ENCODE measurements at places on chromosomes 5 and 9.

- peak; percentile 9 for DNase-seq
Measured at GRCh38 chr5:132259069-132259851, 1.8 kb downstream of the PDLIM4 start.

DNA sequence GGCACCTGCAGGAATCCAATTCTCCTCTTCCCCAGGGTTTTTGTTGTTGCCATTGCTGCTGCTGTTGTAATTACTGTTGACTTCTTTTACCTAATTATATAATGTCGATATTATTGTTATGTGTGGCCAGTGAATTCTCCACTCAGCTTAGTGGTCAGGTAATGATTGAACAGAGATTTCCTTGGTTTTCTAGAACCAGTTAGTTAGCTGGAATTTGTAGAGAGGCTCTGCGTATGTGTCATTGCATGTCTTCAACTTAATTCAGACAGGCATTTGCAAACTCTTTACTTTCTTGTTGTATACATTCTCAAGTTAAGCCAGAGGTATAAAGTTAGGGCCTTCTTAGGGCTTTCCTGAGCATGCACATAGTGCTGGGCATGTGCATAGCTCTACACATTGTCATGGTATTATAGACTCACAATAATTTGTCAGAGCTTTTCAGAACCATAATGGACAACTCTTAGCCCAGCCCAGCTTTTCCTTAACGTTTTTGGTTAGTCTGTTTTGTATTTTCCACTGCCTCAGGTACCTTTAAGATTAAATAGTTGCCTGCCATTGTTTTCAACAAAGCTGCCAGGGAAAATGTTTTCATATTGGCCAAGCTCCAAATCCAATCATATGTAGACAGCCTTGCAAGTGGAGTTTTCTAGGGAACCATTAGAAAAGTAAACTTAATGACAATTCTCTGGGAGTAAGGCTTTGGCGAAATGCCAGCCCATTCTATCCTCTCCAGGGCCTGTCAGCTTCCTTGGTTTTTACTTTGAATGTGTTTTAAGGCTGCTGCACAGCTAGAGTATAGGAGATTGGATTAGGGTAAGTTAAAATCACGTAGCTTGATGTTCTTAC, 68.1 kb downstream of the UBE2R2 start:
- no peak for DNase-seq

GRCh38 chr9:79301551-79302391, 270.0 kb upstream of the TLE4 start:
- DNase-seq: no peak

DNA sequence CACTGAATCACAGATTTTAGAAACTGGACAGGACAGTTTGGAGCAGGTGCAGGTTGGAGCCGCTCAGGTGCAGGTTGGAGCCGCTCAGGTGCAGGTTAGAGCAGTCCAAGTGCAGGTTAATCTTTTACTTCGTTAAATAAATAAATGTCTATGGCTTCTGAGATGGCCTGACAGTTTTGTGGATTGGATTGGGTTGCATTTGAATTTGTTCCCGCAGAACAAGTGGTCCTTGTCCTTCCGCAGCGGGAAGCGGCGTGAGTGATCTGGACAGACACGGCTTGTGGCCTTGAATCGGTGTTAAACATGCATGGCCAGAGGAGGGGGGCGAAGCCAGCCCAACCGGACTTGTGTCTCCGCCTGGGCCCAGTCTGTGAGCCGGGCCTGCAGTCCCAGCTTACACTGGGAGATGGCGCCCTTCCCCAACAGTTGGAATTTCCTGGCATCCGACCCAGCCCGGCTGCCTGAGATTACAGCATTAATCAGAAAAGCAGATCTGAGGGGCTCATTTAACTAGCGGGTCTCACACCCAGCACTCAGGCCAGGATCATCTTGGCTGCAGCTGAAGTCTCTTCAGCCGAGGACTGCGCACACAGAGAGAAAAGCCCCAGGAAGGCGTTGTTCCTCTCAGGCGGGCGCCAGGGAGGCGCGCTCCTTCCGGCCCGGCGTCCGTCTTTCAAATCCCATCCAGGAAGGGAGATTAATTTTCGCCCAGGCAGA, 1.5 kb upstream of the OLFM1 start:
- DNase-seq: no peak

DNA sequence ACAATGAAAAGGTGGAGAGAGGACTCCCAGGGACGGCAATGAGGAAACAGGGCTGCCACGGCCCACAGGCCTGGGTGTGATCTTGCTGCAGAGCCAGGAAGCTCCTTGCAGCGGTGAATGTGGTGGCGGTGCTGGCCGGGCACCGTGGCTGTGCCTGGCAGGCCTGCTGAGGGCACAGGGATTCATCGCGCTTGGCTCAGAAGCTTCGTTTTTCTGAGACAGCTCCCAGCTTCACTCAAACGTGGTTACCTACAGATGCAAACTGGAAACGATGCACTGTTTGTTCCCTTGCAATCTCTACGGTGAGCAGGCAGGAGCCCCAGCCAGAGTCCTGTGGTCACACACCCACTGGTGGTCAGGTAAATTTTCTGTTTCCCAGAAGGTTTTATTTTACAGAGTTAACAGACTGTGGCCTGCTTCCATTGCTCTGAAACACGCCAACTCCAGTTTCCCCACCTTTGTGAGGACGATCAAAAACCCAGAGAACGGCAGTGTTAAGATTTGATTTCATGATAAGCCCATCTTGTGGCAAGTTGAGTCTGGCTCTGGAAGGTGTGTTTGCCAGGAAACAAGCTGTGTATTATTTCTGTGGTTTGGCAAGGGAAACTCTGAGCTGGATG, 183.9 kb downstream of the AUH start:
- no peak for DNase-seq

DNA sequence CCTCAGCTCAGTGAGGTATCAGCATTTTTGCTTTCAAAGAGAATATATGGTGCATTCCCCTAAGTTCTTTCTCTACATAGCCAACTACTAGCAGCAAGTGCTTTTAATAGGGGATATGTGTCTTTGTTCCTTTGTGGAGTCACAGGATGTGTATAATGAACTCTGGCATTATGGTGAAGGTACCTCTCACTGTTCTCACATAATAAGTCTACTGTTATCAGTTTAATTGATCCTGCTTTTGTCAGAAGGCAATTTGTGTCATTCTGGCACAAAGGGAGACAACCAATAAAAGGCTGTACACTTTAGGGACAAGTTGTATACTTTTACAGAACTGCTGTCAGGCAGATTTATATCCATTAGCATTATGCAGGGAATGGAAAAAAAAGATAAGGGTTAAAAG, 531.4 kb upstream of the RIOK2 start:
- DNase-seq: no peak

DNA sequence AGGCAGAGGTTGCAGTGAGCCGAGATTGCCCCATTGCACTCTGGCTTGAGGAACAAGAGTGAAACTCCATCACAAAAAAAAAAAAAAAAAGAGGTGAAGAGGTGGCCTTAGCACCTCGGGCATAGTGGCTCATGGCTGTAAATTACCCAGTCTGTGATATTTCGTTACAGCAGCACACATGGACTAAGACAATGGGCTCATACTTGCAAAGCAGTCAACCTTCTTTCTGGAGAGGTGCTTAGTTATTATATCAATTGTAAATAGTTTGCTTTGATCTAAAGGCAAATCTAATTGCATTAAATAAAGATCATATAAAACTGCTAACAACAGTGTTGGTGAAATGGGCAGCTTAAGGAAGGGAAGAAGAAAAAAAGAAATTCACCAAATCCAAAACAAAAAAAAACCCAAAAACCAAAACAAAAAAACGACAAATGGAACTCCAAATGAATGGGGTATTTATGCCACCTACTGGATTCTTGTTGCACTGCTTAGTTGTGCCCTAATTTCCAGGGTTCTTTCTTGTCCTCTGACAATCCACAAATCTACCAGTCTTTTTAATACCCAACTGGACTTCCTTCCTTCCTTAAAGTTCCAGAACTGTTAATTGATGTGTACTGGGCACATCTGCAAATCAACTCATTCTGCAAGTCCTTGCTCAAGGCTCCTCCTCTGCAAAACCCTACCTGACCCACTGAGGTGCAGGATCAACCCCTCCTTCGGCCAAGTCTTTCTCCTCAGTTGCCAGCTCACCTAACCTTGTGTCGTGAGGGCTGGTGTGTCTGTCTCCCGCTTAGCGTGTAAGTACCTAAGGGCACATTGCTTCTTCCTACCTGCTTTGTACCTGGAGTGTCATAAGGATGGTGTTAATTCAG, 35.0 kb upstream of the DMRT1 start:
- DNase-seq: no peak

GRCh38 chr9:87678650-87679355, 47.1 kb upstream of the CTSL start:
- DNase-seq: no peak

DNA sequence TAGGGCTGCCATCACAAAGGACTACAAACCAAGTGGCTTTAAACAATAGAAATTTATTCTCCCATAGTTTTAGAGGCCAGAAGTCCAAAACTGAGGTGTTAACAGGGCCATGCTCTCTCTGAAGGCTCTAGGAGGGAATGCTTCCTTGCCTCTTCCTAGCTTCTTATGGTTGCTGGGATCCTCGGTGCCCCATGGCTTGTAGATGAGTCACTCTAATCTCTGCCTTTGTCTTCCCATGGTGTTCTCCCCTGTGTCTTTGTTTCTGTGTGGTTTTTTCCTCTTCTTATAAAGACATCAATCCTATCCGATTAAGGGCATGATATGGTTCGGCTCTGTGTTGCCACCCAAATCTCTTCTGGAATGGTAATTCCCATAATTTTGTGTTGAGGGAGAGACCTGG, 178.8 kb upstream of the NREP start:
- no peak for DNase-seq

- no peak for DNase-seq
Measured at GRCh38 chr5:117623042-117623805, 1048.6 kb upstream of the SEMA6A start.

DNA sequence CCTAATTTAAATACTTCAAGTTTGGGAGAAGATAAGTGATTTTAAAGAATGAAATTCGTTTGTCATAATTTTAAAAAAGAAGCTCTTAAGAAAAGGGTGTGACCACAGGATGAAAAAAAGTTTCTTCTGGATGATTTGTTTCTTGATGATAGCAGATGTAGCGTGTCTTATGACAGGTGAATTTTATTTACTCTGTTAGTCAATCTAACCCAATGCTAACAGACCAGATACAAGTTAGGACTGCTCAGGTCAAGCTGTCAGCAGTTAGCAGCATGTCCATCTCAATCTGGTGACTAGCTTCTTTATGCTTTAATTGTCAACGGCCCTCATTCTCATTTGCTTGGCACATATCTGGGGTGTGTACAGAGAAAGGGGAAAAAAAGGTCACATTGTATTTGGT, 456.0 kb downstream of the BNC2 start:
- no peak for DNase-seq

DNA sequence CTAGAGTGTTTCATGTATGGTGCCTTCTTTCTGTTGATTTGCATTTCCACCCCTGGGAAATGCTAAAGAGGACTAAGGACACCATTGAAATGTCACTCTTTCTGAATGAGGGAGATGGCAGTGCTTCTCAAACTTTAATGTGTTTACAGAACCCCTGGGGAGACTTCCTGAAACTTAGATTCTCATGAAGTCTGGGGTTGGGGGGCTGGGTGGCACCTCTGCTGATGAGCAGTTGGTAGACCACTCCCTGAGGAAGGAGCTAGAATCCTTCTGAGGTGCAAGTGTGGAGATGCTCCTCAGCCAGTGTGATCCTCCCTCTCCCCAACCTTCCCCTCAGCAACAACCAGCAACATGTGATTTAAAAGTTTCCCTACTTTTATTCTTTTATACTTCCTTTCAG, 546.8 kb downstream of the LRRC70 start:
- DNase-seq: no peak

DNA sequence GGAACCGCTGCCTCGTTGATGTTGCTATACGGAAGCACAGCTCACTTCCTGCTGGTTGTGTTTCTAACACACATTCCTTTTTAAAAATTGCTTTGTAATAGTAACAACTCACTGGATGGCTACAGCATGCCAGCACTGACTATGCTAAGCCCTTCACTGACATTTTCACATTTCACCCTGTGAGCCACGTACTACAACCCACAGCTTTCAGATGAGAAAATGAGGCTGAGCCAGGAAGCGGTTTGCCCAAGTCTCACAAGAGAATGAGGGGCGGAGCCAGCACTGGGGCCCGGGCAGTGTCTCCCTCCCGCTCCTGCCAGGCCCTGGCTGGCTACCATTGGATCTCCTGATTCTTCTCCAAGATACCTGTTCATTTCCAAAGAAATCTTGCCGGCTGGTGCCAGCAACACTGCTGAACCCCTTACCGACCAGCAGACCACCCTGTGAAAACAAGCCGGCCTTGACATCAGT, 38.3 kb downstream of the FAM78A start:
- DNase-seq: peak; percentile 81

DNA sequence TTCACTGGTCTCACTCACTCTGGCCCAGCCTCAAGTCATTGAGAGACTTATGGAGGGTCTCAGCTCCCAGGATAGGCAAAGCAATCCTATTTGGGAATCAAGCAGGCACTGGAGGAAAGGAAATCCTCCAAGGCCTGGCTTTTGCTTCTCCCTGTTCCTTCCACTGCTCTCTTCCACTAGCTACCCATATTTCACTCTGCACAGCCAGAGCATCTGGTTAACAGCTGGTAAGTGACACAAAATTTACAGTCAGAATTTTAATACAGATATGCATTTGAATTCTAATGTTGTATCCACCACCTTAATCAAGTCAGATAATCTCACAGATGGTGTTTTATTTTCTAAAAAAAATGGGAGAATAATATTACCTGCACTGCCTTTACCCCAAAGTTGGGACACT, 868 bp upstream of the C1QTNF2 start:
- no peak for DNase-seq

- no peak for DNase-seq
Measured at GRCh38 chr5:1930880-1931603, 48.3 kb upstream of the IRX4 start.

- peak; percentile 25 for DNase-seq
Measured at GRCh38 chr9:88991066-88992034, at the start of gene S1PR3. Gene S1PR3 (plus strand): TSS chr9:88991468. CDS start chr9:89001201, 9,733 bp downstream.

- DNase-seq: no peak
Measured at GRCh38 chr9:125744616-125745015, 2.6 kb upstream of the PBX3 start.

- DNase-seq: no peak
Measured at GRCh38 chr5:44046619-44047364, 342.4 kb downstream of the FGF10 start.

- DNase-seq: no peak
Measured at GRCh38 chr5:17190242-17190778, 27.1 kb upstream of the BASP1 start.

GRCh38 chr9:24258626-24259025, 287.1 kb downstream of the IZUMO3 start:
- no peak for DNase-seq

GRCh38 chr5:63820577-63820976, 141.7 kb downstream of the HTR1A start:
- DNase-seq: no peak

DNA sequence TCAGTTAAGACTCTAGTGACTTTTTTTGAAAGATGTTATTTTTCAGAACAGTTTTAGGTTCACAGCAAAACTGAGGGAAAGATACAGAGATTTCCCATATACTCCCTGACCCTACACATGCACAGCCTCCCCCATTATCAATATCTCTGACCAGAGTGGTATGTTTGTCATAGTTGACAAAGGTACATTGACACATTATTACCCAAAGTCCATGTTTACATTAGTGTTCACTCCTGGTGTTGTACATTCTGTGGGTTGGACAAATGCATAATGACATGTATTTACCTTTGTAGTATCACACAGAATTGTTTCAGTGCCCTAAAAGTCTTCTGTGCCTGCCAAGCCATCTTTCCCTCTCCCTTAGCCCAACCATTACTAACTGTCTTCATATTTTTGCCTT, 470.7 kb upstream of the DMAC1 start:
- no peak for DNase-seq

GRCh38 chr9:93891549-93892310, 63.4 kb downstream of the BARX1 start:
- DNase-seq: no peak

- DNase-seq: no peak
Measured at GRCh38 chr9:99748266-99748665, 73.4 kb upstream of the NR4A3 start.
